Kidney (tissue), 22 donors: ENCODE measurements at places on chromosomes 3 and 15. TPM values are rescaled to one million over a fixed set of nuclear protein-coding genes. Genes with fewer than 3 reads are reported as not detected.

DNA sequence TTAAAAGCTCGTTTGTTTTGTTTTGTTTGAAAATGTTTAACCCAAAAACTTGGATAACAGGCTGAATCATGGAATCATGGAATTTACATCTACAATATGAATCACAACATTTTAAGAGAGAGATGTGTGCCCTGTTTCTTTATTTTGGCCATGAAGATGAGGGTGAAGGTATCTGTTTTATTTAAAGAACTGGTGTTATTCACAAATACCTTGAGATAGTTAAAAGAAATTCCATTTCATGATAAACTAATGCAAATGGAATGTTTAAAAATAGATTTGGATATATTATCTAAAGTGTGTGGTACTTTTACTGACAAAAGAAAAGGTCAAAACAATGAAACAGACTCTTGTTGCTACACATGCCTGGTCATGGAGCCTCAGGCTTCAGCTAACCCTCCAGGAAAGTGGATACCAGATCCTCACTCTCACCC is 486.0 kb upstream of the CFAP20DC start:
- DNase-seq = no peak

DNA sequence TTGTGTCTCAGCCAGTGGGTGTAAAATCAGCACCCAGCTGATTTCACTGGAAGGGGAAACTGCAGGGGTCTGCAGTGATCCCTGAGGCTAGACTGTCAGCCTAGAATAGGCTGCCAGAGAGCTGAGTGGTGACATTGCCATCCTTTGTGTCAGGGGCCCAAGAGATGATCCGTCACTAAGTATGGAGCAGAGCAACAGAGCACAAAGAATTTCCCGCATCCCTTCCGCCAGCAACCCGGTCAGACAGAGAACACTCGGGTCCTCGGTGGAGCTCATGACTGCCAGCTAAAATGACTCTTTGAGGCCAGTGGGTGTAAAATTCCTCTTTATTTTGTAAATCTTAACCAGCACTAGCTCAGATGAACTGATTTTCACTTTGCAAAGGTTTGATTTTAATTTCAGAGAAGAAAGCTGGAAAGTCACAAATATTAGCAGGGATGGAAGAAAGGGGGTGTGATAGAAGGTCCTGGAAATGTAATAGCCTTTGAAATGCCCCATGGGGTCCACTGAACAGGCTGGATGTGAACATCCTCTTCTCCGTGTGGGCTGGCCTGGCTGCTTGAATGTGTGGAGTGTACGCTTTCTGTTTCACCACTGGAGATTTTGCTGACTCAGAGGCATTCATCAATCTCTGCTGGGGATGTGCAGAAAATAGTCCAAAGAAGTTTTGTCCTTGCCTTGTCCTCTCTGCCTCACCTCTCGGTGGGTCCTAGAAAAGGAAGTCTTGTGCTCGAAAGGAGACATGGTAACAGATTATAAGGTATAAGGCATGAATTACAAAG is 138.8 kb downstream of the SV2B start:
- DNase-seq = no peak

DNA sequence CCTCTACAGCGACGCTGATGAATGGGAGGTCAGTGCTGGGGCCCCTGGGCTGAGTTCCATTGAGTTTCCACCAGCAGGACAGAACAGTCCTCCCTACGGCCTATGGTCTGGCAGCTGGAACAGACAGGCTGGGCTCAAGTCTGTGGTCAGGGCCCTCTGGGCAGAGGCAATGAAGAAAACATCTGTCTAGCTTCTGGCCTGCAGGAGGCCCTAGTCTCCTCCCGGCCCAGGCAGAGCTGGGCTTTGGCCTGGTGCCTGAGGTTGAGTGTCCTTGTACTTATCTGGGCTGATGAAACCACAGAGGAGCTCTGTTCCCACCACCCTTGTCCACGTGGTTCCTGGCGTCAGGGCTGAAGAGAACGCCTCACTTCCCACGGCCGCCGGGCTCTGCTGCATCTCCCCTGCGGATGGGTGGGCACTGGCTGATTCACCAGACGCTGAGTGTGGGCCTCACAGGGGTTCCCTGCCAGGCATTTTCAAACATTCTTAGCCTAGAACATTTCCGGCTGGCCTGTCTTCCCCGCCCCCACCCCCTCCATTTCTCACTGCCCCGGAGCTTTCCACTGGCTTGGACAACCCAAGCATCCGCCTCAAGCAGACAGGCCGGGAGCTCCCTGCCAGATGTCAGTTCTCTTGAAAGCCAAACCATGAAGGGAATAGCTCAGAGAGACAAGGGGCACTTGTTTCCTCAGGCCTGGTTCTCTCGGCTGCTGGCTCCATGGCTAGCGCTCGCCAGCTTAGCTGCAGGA is 20.3 kb downstream of the PPCDC start:
- peak; percentile 98 for DNase-seq

GRCh38 chr3:117631781-117632180 is 922.2 kb downstream of the TUSC7 start:
- DNase-seq = no peak

DNA sequence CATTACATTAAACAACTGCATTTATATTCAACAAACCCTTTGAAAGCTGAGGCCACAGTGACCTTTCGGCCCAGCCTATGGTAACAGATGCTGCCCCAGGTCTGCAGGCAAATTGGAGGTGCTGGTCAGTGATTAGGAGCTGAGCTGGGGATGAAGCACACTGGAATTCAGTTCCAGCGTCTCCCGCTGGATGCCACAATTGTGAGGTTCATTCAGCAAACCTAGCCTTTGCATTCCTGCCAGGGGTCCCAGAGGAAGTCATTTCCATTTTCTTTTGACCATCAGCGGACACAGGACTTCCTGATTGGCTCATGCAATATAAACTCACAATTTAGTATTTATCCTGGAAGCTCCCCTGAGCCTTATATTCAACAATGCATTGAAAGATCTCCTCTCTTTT is 89.5 kb downstream of the IL20RB start:
- DNase-seq = no peak

DNA sequence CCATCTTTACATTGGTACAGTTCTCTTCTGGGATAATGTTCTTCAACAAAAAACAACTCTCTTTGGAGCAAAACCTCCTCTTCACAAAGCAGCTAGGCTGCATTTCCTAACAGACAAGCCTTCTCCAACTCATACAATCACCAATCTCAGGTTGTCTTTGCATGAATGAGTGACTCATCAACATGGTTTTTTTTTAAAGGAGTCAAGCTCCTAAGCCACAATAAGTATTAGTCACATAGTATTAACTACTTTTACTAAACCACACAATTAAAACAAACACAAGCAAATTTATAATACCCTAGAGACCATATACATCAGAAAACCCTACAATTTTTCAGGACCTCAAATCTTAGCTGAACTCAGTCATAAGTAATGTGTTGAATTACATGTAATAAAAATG is 137.4 kb downstream of the TBC1D5 start:
- DNase-seq = no peak

- DNase-seq = no peak
Measured at GRCh38 chr15:36858423-36858822, 241.9 kb downstream of the MEIS2 start.

DNA sequence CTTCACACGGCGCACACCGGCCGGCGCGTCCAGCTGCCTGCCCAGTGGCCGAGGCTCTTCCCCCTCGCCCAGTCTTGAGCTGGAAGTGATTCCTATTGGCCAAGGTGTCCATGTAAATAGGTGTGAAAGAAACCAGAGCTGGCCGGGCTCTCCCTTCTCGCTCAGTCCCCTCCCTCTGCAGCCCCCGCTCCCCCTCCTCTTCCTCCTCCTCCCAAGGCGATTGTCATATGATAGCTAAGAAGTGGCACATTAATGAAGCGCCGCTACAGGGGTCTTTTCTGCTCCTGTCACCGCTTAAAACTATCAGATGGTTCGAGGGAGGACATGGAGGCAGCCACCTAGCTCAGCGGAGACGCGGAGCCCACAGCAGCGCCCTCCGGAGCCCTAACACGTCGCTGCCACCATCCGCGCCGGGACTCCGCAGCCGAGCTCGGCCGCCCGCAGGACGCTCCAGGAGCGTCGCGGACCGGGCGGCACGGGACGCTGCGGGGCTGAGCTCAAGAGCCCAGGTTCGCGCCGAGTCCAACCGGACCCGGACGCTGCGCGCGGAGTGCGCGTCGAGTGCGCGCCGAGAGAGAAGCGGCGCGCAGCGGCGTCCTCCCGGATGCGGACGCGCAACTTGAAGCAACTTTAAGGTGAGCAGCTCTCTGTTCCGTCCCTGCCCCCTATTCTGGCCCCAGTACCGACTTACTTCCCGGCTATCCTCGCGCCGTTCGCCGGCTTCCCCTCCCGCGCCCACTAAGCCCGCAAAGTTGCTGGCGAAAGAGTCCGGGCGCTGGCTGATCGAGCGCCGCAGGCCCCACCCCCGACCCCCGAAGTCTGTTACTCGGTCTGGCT is at the start of gene FOXB1:
Gene FOXB1 (plus strand): TSS at position 303 of the 837 bp plus-strand sequence. CDS start 653 bp downstream, outside the sequence.
- DNase-seq = peak; percentile 81

- DNase-seq = no peak
Measured at GRCh38 chr3:120770891-120771290, 28.3 kb downstream of the GTF2E1 start.

DNA sequence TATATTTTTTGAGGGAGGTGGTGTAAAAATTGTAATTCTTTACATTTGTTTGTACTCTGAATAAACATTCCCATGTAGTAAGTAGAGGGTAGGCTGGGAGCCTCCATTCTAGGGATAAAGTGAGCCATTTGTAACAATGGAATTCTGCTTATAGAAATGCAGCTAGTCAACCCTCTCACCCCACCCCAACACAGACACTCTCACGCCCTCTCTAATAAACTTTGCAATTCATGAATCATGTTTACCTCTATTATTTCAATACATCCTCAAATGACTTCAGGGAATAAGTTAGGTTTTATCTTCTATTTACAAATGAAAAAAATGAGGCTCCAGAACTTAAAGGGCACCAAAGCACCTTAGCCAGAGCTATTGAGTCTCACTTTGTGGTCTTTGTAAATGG is 56.5 kb upstream of the PDZRN3 start:
- DNase-seq = no peak

Gene GPR149
- not detected for polyA plus RNA-seq

Gene AHSG
- polyA plus RNA-seq = 0.34 TPM

Gene DIPK2A
- polyA plus RNA-seq = 4.9 TPM
